Heart right ventricle (tissue), 16 donors: ENCODE measurements at places on chromosomes 4 and X. TPM values are rescaled to one million over a fixed set of nuclear protein-coding genes. Genes with fewer than 3 reads are reported as not detected.

GRCh38 chr4:175891851-175892250 is 79.8 kb upstream of the GPM6A start:
- no peak for DNase-seq

DNA sequence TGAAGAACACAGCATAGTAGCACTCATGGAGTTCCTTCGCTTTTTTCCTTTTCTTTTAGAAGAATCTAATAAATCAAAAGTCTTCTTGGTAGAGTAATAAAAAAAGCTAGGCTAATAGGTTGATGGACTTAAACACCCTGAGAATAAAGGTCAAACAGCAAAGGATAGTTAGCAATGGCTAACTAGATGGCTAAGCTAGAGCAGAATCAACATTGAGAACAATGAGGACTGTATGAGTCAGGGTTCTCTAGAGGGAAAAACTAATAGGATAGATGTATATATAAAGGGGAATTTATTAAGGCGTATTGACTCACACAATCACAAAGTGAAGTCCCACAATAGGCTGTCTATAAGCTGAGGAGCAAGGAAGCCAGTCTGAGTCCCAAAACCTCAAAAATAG is 550.9 kb downstream of the GLUD2 start:
- DNase-seq: no peak

DNA sequence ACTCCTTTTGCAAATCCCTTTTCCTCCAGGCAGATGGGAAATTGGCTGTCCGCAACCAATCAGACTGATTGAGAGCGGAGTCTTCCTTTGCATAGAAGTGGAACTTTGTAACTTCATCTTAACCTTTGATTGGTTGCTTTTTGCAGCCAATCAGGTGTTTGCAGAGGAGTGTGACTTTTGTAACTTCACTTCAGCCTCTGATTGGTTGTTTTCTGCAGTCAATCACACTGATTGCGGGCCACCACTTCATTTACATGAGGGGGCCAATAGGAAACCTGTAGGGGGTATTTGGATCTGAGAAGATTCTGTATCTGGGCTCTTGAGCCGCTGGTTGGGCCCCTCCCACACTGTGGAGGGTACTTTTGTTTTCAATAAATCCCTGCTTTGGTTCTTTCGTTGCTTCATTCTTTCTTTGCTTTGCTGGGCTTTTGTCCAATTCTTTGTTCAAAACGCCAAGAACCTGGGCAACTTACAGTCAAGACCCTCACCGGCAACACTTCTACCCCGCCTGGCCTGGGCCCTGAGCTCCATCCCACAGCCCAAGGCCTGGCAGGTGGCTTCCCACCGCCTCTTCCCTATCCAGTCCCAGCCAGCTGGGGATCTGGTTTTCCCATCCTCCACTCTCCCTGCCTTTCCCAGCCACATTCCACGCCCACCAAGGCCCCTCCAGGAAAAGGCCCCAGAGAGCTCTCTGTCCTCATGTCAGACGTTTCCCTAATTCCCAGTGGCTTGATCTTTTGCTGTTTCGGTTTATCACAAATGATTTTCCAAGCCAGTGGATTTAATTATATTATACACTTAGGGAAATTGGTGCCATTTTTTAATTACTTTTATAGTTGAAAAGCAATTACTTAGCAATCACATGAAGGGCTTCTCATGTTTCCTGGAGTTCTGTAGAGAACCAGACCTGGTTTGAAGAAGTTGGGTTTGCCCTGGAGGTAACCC is 110.2 kb upstream of the STX18 start:
- no peak for DNase-seq

GRCh38 chr4:175953960-175954521 is 111.6 kb upstream of the WDR17 start:
- no peak for DNase-seq

The CENPI gene
- 0.52 TPM for total RNA-seq

GRCh38 chrX:26558719-26559386 is 342.9 kb downstream of the MAGEB5 start:
- DNase-seq: no peak
